Stimulated activated CD8-positive, alpha-beta memory T cell treated with anti-CD3 and anti-CD28 coated beads, Interleukin-15, amount 100 ng/mL, for 48 hours (primary cell): ENCODE measurements at places on chromosomes 2 and 18.

GRCh38 chr18:80029690-80030089 is 4.5 kb upstream of the RBFA start:
- no peak for DNase-seq

DNA sequence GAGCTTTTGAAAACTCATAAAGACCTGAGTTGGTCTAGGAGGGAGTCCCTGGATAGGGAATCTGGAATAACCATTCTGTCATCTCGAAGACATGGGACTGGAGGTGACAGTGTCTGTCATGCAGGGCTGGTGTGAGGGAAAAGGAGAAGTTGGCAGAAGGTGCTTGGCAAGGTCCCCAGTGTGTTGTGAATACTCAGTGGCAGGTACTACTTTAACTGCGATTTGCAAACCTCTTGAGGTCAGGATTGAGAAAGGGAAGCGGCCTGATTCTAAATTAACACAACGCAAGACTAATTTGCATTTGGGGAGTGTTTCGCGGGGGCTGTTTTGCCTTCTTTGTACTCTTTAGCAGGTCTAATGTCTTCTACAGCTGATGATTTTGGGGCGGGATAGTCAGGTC is 77.0 kb upstream of the TMEM200C start:
- no peak for DNase-seq

DNA sequence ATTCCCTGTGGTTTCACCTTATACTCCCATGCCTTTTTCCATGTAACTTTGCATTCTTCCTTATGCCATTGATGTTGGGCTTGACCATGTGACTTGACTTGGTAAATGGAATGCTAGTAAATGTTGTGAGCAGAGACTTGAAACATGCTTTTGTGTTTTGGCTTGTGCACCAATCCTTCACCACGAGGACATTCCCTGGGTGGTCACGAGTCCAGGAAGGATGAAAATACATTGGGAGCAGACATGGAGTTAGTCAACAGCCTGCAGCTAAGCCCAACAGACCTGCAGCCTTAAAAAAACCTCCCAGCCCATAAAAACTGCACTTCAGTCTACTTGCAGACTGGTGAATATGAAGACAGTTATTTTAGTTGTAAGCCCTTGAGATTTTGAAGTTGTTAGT is 116.5 kb upstream of the SPATS2L start:
- no peak for DNase-seq

DNA sequence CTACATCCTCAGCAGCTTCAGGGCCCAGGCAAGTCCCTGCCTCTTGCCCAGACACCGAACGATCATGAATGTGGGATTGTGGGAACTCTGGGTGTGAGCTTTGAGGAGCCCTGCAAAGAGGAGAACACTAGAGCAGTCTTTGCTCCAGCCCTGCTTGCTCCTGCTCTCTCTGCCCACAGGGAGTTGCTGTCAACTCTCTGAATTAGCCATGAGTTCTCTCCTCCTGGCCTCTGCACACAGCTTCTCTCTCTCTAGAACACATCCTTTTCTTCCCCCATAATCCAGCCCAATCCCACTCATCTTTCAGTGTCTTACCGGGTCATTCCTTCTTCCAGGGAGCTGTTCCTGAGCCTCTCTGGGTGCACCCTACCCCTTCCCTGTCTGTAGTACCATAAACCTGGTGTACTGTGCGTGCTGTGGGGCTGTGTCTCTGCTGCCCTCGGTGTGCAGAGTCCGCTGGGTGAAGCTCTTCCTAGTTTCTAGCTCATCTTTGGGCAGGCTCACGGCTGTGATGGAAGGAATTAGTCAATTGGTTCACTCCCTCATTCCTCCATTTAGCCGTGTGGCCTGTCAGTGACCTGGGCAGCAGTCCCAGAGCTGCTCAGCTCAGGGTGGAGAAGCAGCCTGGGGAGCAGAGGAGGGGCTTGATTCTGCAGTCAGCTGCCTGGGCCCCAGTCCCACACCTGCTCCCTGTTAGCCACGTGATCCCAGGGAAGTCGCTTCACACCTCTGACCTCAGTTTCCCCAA is 132.9 kb upstream of the HDAC4 start:
- DNase-seq: no peak

DNA sequence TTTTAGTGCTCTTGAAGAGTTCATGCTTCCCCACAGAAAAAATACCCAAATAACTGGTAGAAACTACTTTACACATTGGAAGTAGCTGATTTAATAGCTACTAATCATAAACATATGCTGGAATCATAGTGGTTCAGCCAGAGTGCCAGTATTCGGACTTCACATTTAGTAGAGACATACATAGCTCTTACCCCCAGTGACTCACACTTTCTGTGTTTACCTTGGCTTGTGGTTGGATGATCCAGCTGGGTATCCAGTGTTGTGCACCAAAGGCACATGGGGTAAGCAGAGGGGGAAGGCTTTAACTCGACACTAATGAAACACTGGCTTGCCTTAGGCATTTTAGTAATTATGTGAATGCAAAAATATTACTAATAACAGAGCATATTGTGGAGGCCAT is 18.1 kb downstream of the ARHGAP28 start:
- DNase-seq: no peak

- DNase-seq: no peak
Observed at GRCh38 chr2:62774555-62775366, 69.2 kb downstream of the EHBP1 start.
